ENCODE measurements at places on chromosomes 12 and 14.

DNA sequence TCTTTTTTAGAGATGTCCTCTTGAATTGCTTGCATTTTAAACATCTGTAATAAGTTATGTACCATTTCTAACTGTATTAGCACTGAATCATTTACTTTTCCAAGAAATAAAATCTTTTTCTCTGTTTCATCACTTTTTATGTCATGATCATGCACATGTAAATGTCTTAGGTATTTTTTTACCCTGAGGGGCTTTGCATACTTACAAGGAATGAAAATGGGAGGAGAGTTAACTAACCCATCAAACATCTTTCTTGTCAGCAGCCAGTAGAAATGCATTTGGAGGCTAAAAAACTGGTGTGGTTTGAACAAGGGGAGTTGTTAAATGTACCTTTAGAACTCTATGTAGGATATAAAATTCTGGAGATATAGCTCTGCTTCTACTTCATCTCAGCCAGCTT lies 1080.3 kb downstream of the GALC start:
- no peak for DNase-seq

- no peak for DNase-seq
These were observed 499.2 kb upstream of the ATP2B1 start for GRCh38 chr12:90207799-90208198.

DNA sequence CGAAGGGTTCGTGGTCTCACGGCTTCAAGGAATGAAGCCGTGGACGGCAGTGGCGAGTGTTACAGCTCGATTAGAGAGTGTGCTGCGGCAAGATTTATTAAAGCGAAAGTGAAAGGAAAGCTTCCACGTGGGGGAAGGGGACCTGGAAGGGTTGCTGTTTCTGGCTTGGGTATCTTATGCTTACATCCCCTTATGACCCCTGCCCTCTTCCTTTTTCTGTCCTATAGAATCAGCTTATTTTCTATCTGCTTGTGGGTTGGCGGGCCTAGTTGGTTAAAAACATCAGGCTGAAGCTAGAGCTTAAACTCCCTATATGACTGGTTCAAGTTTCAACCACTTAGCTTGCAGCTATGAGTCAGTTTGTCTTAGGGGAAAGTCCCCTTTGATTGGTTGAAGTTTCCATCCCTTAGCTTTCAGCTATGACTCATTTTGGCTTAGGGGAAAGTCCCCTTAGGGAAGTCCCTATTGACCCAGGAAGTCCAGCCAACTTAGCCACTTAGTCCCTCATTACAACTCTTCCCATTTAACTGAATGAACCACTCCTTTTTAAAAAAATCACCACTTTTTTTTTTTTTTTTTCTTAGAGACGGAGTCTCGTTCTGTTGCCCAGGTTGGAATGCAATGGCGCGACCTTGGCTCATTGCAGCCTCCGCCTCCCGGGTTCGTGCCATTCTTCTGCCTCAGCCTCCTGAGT lies 1494.7 kb upstream of the TMEM132C start:
- no peak for DNase-seq

DNA sequence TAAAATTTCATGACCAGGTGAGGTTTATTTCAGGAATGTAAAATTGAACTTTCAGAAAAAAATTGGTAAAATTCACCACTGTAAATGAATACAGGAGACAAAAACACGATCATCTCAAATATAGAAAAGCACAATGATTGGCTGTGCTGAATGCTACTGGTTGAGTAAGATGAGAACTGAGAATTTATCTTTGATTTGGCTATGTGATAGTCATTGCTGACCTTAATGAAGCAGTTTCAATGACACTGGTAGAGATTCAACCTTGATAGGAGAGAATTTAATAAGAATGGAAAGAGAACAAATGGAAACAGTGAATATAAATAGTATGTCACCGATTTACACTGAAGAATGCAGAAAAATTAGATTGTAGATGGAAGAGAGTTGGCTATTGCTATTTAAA lies 6.4 kb upstream of the PMCH start:
- DNase-seq: no peak

DNA sequence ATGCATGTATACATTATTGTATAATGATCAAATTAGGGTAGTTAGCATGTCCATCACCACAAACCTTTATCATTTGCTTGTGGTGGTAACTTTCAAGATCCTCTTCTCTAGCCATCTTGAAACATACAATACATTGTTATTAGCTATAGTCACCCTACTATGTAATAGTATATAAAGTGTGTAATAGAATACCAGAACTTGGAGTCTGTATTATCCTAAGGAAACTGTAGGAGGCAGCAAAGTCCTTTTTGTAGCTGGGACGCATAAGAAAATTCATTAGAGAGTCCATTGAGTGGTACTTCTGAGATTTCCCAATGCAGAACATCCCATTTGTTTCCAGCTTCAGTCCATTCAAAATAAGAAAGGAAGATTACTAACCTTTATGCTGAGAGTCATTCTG lies 325.9 kb upstream of the LRFN5 start:
- DNase-seq: no peak

DNA sequence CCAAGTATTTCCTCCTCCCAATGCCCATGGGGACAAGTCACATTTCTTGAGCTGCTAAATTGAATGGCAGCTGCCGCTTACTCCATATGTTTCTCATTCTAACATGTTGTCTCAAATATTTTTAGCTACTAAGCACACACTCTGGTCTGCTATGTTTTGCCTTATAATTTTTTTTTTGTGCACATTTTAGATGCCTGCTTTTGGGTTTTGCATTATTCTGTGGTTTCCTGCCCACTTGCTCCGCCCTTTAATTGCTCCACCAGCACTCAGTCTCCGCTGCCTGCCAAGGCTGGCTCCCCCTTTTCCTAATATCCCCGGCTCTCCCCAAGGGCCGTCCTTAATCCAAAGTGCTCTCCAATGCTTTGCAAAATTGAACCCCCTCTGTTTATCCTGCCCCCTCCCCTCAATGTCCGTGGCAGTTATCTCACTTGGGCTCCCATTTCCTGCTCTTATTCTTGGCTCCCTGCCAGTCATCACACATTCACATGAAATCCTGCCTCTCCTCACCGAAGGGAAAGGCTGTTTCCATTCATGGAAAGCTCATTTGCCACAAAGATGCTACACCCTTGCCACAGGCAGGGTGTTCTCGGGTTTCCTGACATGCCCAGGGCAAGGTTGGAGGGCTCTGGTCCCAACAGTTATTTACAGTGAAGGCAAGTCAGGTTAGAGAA lies 79.4 kb downstream of the C12orf75 start:
- DNase-seq: no peak

DNA sequence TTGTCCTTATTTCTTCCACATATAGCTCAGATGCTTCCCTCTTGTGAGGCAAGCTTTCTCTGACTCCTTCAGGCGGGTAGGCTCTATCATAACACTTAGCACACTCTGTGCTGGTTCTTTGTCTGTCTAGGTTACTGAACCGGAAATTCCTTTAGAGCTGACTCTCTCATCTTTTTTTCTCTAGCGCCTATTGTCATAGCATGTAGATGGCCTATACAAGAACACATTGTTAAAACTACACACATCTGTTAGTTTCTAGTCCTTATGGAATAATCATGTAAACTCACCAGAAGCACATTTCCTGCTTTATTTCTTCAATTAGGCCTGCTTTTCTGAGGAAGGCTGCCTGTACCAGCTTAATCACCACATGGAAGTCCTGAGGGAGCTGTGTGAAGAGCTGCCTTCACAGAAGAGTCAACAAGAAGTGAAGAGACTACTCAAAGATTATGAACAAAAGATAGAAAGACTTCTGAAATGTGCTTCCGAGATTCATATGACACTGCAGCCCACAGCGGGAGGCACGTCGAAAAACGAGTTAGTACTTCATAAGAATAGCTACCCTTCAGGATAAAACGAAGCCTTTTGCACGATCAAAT lies 143.9 kb downstream of the SYNE2 start:
- no peak for DNase-seq

- DNase-seq: no peak
These were observed 40.3 kb upstream of the BCAT1 start for GRCh38 chr12:24989216-24989615.

DNA sequence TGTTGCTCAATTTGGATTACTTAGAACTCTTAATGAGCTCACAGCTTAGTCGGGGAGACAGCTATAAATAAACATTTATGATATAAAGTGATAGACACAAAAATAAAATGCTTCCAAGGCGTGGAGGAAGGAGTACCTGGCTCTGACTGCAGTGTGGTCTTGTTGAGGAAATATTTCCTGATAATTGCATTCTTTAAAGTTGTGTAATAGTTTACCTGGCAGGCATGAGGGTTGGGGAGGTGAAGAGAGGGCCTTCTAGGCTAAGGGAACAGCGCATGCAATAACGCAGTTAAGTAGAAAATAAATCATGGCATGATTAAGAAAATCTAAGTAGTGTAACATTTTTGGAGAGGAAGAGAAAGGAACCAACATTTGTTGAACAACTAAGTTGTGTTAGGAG lies 260.5 kb upstream of the ATP2B1 start:
- no peak for DNase-seq

- DNase-seq: no peak
These were observed 121.4 kb downstream of the ITPR2 start for GRCh38 chr12:26711569-26711968.

GRCh38 chr14:72663956-72664650 lies 229.8 kb downstream of the DPF3 start:
- no peak for DNase-seq

- no peak for DNase-seq
These were observed 792 bp upstream of the CHD4 start for GRCh38 chr12:6607751-6608591.

DNA sequence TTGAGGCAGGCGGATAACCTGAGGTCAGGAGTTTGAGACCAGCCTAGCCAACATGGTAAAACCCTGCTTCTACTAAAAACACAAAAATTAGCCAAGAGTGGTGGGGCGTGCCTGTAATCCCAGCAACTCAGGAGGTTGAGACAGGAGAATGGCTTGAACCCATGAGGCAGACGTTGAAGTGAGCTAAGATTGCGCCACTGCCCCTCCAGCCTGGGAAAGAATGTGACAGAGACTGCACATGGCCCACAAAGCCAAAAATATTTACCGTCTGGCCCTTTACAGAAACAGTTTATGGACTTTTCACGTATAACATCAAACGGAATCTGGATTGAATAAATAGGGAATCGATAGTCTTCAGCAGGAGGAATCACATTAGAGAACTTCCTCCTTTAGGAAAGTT lies 3.5 kb downstream of the RSRC2 start:
- DNase-seq: no peak

DNA sequence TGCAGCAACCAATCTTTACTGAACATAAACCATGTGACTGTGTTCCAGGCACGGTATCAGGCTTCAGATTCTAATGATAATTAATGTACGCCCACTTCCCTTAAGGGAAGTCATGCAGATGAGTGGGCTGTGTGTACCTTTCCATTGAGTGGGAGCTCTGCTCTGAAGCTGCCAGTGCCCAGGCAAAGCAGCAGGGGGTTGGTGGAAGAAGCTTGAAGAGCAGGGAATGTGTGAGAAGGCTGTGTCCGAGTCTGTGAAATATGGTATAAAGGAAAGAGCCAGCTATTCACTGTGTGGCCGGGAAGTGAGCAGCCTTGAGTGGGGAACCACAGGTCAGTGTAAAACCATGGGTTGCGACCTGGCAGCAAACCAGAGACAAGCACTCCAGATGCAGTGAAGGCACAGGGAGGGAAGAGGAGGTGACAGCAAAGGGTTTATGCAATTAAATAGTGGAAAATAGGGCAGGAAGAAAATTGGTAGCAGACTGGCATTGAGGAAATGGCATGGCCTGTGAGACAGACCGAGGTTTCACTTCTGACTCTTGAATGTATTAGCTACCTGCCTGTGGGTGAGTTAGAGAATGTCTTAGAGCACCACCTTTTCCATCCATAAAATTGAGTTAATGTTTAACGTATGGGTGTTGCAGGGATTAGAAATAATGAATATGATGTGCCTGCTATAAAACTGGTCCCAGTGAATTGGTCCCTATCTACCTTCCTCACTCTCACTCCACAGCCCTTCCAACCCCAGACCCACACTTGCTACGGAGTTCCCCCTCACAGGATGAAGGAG lies 116.4 kb downstream of the NTF3 start:
- no peak for DNase-seq

- no peak for DNase-seq
These were observed 106.3 kb downstream of the SPTSSA start for GRCh38 chr14:34355584-34356263.

- no peak for DNase-seq
These were observed 6.7 kb downstream of the CIT start for GRCh38 chr12:119870457-119870856.

GRCh38 chr14:105105158-105105557 lies 39.9 kb upstream of the GPR132 start:
- no peak for DNase-seq

- no peak for DNase-seq
These were observed 22.2 kb downstream of the TMEM63C start for GRCh38 chr14:77203611-77204458.

DNA sequence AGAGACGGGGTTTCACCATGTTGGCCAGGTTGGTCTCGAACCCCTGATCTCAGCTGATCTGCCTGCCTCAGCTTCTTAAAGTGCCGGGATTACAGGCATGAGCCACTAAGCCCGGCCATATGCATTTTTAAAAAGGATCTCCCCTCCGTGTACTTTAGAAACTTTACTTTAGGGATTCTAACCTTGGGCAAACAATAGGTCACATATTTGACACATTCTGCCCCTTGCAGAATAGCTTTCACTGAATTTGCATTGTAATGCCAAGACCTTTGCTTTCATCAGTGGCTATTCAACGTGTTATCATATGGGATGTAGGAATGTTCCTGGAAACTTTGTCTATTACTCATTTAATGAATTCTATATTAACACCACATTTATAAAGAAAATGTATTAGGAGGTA lies 11.4 kb upstream of the ANKS1B start:
- no peak for DNase-seq

DNA sequence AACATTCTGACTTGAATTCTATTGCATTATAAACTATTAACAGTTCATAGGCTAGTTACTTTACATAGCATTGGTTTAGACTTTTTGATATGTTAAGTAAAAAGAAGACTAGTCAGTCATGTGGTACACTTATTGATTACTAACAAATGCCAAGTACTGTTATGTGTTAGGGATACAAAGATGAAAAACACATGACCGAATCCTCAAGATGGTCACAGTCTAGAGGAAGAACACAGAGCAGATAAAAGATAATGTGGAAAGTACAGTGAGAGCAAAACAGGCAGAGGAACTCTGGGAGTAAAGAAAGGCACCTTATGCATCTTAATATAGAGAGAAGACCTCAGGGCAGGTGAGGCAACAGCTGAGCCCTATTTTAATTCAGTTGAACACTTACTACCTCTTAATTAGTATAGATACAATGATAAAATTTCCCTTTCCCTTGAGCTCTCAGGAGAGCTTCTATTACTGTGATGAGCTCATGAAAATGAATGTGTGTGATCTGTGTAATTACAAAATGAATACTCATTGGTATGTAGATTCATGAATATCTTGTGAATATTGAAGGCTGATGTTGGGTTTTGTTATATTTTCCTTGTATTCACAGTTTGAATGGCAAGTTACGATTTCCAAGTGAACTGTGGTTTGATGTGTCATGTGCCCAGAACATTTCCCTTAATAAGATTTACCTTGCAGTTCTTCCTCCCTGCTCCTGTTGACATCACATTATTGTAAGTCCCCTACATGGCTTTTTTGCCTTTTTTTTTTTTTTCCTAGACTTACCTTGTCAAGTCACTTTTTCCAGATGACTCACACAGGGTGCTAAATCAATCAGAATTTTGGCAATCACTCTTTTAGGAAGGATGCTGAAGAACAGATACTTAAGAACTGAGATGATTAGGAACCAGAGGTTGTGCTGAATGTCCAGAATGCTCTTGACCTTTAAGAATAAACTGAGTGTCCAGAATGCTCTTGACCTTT lies 29.5 kb upstream of the MSRB3 start:
- DNase-seq: no peak

GRCh38 chr12:121089813-121090430 lies 42.8 kb upstream of the P2RX7 start:
- DNase-seq: no peak
